Brain (organoid and tissue), 16 donors: ENCODE measurements at places on chromosomes 7 and 10. TPM values are rescaled to one million over a fixed set of nuclear protein-coding genes. Genes with fewer than 3 reads are reported as not detected.

The ZPBP gene
- not detected for polyA plus RNA-seq

- DNase-seq = no peak
Observed at GRCh38 chr7:43943417-43944187, 17.4 kb downstream of the UBE2D4 start.

DNA sequence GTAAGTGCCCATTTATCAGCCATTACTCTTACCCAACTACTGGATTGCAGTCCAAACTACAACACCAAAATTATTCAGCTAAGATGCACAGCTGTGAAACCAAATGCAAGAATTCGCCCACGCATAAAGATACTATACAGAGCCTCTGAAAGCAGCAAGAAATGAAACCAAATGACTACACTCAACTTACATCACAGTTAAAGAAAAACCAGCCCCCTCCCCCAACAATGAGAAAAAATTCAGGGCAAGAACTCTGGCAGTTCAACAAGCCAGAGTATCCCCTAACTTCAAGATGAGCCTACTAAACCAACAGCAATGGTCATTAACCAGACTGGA is 209.1 kb upstream of the VWC2 start:
- DNase-seq = no peak

- DNase-seq = peak; percentile 55
Observed at GRCh38 chr10:93080350-93081046, 6.8 kb downstream of the CYP26A1 start.

GRCh38 chr10:114718374-114718773 is 60.3 kb upstream of the ABLIM1 start:
- no peak for DNase-seq

DNA sequence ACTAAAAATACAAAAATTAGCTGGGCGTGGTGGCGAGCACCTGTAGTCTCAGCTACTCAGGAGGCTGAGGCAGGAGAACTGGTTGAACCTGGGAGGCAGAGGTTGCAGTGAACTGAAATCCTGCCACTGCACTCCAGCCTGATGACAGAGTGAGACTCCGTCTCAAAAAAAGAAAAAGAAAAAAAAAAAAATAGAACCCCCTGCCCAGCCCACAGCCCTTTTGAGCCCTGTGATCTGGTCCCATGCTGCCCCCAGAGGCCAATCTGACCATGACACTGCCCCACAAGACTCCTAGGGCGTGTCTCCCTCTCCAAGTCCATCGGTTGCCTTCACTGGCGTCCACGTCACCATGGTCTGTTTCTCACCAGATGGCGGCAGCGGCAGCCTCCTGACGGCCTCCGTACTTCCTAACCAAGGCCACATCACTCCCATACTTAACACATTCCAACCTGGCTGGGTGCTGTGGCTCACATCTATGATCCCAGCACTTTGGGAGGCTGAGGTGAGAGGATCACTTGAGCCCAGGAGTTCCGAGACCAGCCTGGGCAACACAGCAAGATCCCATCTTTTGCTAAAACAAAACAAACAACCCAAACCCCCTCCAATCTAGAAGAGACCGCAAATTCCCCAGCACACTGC is 18.0 kb downstream of the STX1A start:
- DNase-seq = peak; percentile 50

The APBB1IP gene
- polyA plus RNA-seq = 1.9 TPM

DNA sequence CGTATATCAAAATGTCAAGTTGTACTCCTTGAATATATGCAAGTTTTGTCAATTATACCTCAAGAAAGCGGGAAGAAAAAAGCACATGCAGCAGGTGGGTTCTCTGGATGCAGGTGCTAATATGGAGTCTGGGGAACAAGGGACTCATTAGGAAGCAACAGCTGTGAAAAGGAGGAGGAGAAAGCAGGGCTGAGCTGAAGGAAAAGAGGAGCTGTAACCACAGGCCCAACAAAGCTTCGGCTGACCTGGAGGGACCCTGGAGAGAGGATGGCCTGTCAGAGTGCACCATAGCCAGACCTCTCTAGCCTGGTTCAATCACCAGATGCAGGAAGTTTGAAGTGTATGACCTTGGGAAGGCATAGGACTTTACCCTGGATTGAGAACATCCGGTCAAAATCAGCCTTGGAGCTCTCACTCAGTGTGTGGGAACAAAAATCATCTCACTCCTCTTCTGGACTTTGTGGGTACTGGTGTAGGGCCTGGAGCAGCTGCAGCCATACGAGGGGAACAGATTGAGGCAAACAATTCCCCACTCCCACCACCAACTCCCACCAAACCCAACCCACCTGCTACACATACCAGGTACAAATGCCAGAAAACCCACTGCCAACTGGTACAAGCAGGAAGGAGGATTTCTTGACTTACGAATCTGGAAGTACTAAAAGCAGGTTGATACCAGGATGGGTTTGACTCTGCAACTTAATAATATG is 36.7 kb downstream of the NPTX2 start:
- DNase-seq = no peak

DNA sequence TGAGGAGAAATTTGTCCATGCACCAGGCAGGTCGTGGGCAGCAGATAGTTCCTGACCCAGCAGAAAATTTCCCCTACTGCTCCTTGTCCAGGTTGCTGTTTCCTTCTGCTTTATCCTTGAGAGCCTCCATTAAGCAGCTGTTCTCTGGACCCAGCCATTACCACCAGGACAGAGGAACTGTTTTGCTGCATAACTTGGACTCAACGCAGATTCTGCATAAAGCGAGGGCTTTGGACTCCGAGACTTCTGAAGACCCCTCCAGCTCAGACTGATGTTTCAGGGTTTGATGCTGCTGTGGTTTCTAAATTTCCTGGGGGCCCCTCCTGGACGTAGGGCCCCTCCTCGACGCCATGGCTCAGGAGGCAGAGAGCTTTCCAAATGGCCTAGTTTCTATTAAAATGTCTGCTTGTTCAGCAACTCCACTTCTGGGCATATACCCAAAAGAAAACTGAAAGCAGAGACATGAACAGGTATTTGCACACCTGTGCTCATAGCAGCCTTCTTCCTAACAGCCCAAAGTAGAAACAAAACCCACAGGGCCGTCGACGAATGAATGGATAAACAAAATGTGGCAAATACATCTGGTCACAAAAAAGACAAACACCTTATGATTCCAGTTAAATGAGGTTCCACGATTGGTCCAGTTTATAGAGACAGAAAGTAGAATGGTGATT is 28.3 kb upstream of the LMTK2 start:
- DNase-seq = no peak

The DKK1 gene
- 0.92 TPM for polyA plus RNA-seq

The CYP3A7 gene
- not detected for polyA plus RNA-seq

- no peak for DNase-seq
Observed at GRCh38 chr10:127762925-127763324, 25.9 kb downstream of the FOXI2 start.

The PLPP4 gene
- polyA plus RNA-seq = 4.6 TPM

DNA sequence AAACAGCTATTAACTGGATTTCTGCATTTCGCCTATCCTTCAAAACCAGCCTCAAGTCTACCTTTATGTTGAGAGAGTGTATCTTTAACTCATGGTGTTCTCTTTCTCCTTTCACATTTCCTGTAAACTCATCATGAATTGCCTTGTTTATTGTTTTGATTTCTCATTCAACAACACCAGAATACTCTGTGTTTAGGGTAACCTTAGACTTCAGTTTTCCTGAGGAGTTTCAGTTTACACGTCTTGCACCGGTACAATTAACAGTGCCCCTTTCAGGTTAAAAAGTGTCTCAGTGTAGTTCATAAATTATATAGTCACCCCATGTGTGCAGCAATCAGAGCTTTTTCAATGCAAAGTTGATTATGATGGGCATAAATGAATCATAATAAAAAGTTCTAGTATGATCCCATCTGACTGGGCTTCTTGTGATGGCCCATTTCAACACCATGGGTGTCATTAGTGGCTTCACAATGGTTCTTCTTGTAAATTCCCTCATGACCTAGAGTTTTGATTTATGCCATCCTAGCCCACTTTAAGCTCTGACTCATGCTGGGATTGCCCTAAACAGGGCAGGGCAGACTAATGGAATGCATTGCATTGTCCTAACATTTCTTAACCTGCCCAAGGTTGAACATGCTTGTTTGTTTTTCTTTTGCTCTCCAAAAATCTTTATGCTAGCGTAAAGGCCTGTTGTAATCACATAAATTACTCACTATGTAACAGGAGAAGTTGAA is 22.0 kb downstream of the ITGB8 start:
- no peak for DNase-seq

GRCh38 chr10:7611909-7612308 is 54.9 kb downstream of the ITIH5 start:
- DNase-seq = no peak

DNA sequence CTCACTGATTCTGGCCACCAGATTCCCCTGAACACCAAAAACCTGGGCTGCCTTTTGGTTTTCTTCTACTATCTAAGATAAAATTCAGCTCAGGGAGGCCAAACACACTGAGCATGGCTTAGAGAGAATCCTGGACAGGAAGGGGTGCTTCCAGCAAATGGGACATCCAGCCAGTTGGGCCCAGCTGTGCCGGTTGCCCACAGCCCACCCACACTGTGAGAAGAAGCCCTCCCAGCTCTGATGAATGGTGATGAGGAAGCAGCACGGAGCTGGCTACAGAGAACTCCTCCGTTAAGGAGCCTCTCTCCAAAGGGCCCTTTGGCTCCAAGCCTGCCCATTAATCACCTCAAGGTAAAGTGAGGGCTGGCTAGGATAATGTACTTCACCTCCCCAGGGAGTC is 15.9 kb downstream of the LRRC18 start:
- DNase-seq = no peak

GRCh38 chr7:54014765-54015164 is 527.4 kb upstream of the VSTM2A start:
- no peak for DNase-seq

DNA sequence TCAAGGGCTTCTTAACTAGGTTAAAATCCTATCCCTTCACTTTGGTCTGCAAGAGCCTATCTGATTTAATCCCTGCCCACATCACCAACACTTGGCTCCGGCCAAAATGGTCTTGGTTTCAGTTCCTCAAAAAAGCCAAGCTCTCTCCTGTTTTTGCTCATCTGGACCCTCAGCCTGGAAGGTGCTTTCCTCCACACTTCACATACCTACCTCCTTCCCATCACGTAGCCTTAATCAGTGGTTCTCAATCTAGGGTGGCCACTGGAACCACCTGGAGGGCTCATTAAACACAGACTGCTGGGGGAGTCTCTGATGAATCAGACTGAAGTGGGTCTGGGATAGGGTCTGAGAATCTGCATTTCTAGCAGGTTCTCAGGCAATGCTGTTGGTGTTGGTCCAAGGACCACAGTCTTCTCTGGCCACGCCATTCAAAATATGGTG is 227.0 kb upstream of the AOAH start:
- no peak for DNase-seq

DNA sequence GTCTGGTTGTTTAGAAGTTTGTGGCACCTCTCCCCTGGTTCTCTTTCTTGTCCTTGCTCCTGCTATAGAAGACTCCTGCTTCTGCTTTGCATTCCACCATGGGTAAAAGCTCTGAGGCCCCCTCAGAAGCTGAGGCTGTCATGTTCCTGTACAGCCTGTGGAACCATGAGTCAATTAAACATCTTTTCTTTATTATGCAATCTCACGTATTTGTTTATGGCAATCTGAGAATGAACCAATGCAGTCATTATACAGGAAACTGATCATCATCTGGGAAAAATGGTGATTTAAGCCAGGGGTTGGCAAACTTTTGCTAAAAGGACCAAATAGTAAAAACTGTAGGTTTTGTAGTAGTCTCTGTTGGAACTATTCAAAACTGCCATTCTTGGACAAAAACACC is 175.4 kb downstream of the CSTF2T start:
- no peak for DNase-seq

The C10orf105 gene
- polyA plus RNA-seq = 3.3 TPM

DNA sequence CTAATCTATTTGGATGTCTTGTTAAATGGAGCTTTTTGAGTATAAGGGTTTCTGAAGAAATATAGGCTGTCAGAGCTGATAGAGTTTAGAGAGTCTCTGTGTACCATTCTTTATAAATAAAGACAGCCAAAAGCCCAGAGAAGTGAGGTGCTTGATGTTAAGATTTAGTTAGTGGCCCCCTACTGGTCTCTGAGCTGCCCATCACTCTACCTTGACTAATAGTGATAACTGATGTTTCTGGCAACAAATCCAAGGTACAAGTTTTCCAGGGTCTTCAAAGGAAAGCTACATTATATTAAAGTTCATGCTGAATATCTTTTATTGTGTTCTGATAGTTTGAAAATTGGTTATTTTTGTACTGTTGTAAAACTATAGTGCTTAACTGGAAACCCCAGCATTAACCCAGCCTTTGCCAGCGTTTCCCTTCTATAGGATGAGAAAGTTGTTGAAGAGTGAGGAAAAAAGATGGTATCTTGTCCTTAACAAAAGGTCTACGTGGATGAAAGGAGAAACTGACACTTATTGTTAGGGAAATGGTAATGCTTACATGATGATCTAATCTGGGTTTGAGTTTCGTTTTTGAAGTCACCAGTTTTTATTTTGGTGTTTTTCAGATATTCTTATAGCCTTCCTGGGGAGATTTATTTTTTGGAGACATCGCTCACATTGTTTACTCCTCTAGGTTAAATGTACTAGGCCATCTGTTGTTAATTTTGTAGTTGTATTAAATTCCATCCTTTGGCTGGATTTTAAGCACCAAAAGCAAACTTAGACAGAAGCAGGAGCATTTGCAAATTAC is 79.0 kb downstream of the AUTS2 start:
- DNase-seq = no peak

The CALHM3 gene
- not detected for polyA plus RNA-seq

DNA sequence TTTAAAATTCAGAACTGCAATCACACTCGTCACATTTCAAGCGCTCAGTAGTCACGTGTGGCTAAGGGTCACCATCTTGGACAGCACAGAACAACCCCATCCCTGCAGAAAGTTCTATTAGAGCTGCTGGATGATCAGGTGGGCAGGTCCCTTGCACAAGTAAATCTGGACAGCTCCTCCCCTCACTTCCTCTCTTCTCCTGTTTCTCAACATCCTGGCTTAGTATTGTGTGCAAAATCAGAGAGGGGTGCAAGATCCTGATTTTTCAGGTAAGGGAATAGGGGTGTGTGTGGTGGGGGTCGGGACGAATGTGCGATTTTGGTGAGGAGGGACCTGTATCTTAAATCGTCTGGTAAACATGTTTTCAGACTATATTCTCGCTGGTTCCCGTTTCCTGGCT is at the start of gene GIMAP4:
Gene GIMAP4 (plus strand): TSS at position 222 of the 400 bp plus-strand sequence. CDS start 2,512 bp downstream, outside the sequence.
- no peak for DNase-seq

GRCh38 chr7:33762911-33763306 is 142.4 kb upstream of the BMPER start:
- no peak for DNase-seq

DNA sequence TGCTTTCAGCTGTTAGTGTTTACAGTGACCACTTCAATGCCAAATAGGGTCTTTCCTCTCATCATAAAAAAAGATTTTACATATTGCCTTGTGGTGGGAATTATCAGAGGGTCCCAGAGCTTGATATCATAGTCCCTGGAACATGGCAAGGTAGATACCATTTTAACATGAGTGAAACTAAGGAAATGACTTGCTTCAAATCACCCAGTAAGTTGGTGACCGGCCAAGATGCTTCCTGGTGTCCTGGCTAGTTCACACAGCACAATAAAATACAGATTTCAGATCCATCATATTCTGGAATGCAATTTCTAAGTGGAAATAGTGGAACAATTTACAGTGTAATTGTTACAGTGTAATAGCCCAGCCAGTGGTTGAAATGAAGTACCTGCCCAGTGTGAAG is 36.6 kb downstream of the CNNM1 start:
- DNase-seq = no peak

The RAB19 gene
- polyA plus RNA-seq = 0.75 TPM

GRCh38 chr10:68856352-68856751 is 29.0 kb downstream of the STOX1 start:
- no peak for DNase-seq

The CHST15 gene
- 6.0 TPM for polyA plus RNA-seq

The ACTL6B gene
- 101 TPM for polyA plus RNA-seq
